Gastroesophageal sphincter (tissue), 4 donors: ENCODE measurements at places on chromosomes 2 and 18. TPM values are rescaled to one million over a fixed set of nuclear protein-coding genes. Genes with fewer than 3 reads are reported as not detected.

DNA sequence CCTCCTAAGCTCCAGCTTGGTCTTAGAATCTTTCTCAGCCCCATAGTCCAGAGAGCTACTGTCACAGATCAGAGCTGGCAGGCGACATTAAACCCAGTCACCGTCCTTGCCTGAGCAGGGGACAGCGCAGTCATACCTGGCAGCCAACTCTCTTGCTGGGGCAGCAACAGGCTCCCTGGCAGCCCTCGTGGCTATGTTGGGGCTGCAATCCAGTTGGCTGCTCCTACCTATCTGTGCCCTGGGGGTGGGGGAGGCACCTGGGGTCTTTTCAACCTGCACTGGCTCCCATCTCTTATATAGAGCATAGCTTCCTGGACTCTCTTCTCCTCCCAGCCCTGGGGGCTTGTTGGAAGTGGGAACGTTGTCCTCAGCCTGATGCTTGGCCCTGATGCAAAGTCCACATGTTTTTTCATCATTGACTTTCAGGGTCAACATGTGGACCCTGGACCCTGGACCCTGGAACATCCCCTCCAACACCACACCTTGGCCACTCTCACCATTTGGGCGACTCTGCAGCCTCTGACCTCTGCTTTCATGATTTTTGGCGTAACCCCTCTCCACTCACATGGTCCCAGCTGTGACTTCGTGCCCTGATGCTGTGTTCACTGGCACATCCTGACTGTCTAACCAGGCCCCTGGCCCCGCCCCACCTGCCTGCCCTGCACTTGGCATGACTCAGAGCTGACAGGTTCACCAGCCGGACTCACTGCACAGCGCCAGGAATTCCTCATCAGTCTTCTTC is 45.6 kb downstream of the ATOH8 start:
- ATAC-seq = no peak

TNFRSF11A gene
- total RNA-seq = 7.5 TPM

GRCh38 chr18:78828131-78828530 is 151.5 kb upstream of the SALL3 start:
- no peak for ATAC-seq

DNA sequence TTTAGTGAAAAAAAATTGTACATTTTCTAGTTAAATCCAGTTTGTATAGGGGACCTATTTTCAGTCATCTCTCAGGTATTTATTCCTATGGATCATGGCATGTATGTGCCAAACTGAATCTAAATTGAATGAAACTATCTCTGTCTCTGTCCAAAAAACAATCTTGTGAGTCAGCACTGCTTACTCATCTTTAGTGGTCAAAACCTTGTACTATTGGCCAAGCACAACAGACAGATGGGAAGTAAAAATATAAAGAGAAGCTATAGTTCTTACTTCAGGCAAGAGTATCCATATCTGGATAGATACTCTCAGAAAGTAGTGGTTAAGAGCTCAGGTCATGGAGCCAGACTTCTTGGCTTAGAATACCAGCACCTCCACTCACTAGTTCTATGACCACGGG is 76.0 kb upstream of the KLHL14 start:
- ATAC-seq = no peak

DNA sequence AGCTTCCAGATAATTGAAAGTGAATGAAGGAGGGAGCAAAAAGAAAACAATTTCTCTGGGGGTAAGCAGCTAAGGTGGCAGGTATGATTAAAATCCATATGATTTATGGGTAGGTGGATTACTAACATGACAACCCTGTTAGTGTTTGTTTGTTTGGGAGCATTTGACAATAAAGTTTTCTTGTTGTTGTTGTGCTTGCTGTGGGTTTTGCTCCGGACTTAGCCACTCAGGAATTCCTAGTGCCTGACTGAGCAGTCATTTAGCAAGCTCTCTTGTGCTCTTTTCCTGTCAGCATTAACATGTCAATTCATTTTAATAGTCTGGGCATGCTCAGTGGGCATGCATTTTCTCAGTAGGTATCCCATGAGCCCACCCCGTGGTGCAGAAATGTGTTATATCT is 674.8 kb upstream of the ZEB2 start:
- no peak for ATAC-seq

CYP27A1 gene
- 20.9 TPM for total RNA-seq

- ATAC-seq = no peak
These were observed 33.3 kb upstream of the CREG2 start for GRCh38 chr2:101420623-101421022.

GRCh38 chr2:72524071-72524470 is 301.8 kb downstream of the EXOC6B start:
- no peak for ATAC-seq

DNA sequence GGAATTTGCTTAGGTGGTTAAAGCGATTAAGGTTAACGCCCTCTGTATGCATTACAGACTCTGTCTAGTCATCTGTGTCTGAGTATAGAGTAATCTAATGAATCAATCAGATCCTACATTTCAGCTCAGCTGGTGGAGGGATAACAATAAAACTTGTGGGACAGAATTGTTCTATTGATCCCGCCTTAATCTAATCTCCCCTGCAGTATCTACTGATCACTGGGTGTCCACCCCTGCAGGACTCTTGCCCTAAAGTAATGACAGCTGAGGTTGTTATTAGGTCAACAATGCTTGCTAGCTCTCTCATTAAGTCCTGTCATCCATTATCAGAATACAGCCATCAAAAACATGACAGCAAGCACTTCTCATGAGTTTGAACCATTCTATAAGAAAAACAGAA is 462.6 kb upstream of the TMEFF2 start:
- ATAC-seq = no peak
